ENCODE measurements at places on chromosomes 16 and 17.

GRCh38 chr16:49773534-49774475 is 82.1 kb downstream of the ZNF423 start:
- no peak for DNase-seq

DNA sequence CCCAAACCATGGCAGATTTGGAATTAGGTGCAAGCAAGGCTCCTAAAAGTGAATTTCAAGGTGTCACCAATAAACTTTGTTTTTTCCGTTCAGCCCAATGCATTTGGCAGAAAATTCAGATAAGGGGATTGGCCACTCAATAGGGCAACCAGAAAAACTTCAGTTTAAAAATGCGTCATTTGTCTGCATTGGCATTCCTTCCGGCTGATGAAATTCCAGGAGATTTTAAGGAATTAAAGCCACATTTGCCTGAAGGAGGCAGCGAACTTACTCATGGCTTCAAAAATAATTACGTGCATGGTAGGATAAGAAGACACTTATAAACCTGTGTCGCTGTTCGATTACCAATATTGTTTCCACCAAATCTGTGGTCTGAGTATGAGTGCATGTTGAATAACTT is 151.9 kb downstream of the SALL1 start:
- no peak for DNase-seq

DNA sequence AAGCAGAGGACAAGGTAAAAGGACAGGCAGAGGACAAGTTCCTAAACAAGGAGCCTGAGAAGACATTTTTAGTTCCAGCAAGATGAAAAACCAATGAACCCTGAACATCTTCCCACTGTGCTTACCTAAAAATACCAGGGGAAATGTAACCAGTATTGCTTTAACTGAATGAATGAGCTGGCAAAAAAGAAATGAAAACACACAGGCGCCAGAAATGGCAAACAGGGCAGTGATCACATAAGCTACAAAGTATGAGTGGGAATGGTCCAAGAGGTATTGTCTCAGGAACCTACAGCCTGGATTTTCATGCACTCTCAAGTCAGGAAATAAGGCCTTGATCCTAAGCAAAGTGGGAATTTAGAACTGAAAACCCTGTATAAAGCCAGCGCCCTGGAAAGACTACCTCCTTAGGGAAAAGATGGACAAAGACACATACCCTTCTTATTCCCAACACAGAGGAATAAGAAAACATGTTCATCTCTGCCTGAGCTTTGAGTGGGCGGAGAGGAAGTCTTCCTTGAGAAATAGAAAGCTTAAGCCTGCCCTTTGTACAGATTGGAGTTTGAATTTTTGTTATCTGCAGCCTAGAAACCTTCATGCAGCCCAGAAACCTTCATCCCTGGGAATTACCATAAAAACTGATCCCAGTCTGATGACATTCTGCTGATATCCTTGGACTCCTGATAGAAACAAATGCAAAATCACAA is 2.1 kb downstream of the CMTM2 start:
- DNase-seq, result no peak

DNA sequence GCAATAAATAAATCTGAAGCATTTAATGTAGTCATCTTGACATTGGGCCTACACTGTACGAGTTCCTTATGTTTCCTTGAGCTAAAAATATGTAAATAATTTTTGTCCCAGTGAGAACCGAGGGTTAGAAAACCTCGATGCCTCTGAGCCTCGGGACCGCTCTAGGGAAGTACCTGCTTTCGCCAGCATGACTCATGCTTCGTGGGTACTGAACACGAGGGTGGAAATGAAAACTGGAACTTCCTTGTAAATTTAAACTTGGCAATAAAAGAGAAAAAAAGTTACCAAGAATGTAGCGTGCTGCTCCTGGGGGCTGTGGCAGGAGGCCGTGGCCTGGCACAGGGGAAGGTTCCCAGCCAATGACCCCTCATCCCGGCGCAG is 74.1 kb downstream of the SOCS1 start:
- no peak for DNase-seq

- DNase-seq, result no peak
These were observed 140.3 kb downstream of the SALL1 start for GRCh38 chr16:51010817-51011216.

DNA sequence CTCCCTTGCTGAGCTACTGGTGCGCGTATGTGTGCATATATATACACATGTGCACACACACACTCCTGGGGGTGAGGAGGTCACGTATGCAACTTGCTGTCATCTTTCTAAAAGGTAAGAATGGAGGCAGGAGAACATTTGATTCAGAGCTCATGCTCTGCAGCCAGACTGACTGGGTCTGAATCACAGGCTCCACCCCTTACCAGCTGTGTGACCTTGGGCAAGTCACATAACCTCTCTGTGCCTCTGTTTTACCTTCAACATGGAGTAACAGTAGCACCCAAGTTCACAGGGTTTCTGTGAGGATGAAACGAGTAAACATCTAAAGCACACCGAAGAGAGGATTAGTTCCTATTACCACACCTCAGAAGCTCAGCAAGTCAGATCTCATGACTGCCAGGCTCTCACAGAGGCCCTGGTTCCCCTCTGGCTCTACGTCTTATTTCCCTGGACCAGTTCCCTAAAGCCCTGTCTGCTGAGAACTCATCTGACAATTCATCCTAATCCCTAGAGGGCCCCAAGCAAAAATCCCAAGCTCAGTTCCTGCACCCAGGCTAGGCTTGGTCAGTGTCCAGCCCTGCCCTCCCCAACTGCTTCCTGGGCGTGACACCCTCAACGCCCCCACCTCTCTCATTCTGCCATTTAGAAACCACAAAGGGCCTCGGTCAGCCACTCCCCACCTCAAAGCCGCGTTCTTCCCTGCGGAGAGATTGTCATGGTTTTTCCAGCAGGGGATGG is 28.7 kb downstream of the ABR start:
- DNase-seq, result no peak

- DNase-seq, result no peak
These were observed 178.0 kb downstream of the RPTOR start for GRCh38 chr17:80722661-80723060.

DNA sequence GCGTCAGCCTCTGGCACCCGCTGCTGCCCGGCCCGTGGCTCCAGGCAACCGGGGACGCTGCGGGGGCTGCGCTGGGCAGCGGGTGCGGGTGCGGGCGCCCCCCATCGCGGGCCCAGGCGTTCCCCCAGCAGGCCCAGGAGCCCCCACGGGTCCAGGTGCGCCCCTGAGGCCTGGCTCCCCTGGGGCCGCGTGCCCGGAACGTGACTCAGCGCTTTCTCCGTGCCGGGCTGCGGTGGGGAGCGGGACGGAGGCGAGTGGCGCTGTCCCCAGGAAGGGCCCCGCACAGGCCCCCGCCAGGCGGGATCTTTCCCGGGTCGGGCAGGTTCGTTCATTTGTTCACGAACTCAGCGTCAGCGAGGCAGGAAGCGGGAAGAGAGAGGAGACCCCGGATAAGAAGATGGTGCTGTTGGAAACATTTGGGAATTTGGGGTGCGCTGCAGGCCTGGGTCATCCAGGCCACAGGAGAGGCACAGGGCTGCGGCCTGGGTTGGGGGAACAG is 18.4 kb upstream of the EXOC7 start:
- no peak for DNase-seq

GRCh38 chr17:17696882-17697633 is 15.8 kb downstream of the RAI1 start:
- DNase-seq, result no peak

DNA sequence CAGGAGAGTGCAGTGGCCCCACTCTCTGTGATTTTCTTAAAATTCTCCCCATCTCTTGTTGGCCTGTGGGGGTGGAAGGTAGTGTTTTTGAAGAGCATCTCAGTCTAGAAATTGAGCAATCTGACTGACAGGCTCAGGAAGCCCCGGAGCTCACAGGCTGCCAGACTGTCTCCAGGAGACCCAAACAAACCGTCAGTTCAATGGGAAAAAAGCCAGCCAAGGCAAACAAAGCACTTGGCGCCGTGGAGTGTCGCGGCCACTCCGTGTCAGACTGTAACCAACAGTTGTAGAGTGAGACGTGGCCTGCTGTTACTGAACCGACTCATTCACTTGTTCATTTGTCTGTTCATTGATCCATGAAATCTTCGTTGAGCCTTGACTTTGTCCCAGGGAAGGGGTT is 33.7 kb downstream of the RGS9 start:
- no peak for DNase-seq
